ENCODE measurements at places on chromosomes 7 and 10. TPM values are rescaled to one million over a fixed set of nuclear protein-coding genes. Genes with fewer than 3 reads are reported as not detected.

DNA sequence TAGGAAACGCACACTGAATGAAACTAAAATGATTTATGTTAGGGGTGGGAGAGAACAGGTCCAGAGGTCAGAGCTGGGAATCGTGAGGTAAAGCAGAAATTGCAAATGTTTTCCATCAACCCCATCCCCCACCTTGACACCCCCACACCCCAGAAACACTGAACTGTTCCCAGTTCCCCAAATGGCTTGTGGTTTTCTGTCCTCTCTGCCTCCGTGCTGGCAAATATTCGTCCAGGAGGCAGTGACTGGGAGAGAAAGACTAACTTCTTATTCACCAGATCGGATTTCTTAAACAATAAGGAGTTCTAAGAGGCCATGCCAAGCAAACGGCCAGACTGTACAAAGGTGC is 730 bp upstream of the RASSF4 start:
- H3K4me3 ChIP-seq = peak overlapping the region; percentile 62
- H3K36me3 ChIP-seq = no peaks in the 10 kb centered on the region
- no peaks in the 10 kb centered on the region for H3K27me3 ChIP-seq
- peak overlapping the region; percentile 87 for H3K27ac ChIP-seq
- peaks cover under 1% of the 10 kb centered on the region for H3K4me1 ChIP-seq

DNA sequence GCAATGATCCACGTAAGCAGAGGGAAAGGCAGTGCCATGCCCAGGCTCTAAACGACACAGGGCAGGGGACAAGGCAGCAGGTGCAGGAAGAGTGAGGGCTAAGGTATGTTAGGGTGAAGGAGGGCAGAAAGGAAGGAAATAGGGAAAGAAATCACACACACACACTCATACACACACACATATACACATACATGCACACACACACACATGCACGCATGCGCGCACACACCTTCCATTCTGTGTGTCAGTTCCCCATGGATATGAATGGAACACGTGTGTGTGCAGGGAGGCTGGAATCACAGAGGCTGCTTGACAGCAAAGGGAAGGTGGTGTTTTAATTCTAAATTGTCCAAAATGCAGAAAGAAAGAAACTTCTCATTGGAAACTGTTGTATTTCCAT is 6.2 kb upstream of the PHYH start:
- H3K27me3 ChIP-seq = no peaks in the 10 kb centered on the region
- no peaks in the 10 kb centered on the region for H3K36me3 ChIP-seq
- no peak overlapping the region for H3K4me3 ChIP-seq
- H3K27ac ChIP-seq = no peak overlapping the region
- H3K4me1 ChIP-seq = no peaks in the 10 kb centered on the region

- no peak overlapping the region for H3K27ac ChIP-seq
- no peaks in the 10 kb centered on the region for H3K4me1 ChIP-seq
- peaks cover 8% of the 10 kb centered on the region for H3K36me3 ChIP-seq
- no peak for DNase-seq
These were observed 56.2 kb downstream of the XPNPEP1 start for GRCh38 chr10:109866995-109867635.

DNA sequence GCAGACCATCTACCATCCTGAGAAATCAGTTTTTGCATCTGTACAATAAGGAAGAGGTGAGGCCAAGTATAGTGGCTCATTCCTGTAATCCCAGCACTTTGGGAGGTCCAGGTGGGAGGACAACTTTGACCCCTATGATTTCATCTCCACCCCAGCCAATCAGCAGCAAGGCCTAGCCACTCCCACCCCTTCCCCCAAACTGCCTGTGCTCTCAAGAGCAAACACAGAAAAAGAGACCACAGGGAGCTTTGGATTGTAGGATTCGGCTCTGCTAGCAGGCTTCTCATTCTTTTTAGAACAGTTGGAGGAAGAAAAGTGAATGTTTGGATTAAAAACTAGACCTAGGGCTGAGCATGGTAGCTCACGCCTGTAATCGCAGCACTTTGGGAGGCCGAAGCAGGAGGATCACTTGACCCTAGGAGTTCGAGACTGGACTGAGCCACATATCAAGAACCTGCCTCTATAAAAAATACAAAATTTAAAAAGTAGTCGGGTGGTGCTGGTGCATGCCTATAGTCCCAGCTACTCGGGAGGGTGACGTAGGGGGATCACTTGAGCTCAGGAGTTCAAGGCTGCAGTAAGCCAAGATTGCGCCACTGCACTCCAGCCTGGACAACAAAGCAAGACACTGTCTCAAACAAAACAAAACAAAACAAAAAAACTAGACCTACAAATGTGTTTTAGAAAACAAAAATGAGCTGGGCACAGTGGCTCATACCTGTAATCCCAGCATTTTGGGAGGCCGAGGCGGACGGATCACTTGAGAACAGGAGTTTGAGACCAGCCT is 25.1 kb upstream of the PROSER2 start:
- H3K27ac ChIP-seq = no peak overlapping the region
- H3K36me3 ChIP-seq = no peaks in the 10 kb centered on the region
- no peaks in the 10 kb centered on the region for H3K4me1 ChIP-seq
- H3K27me3 ChIP-seq = no peaks in the 10 kb centered on the region
- H3K4me3 ChIP-seq = no peak overlapping the region

GRCh38 chr7:93140582-93141191 is 7.5 kb downstream of the SAMD9L start:
- no peak overlapping the region for H3K4me3 ChIP-seq
- no peak for DNase-seq
- H3K4me1 ChIP-seq = no peaks in the 10 kb centered on the region
- peaks cover 14% of the 10 kb centered on the region for H3K36me3 ChIP-seq
- no peak overlapping the region for H3K27ac ChIP-seq

GRCh38 chr10:15169555-15170401 is 1.3 kb upstream of the NMT2 start:
- no peak for DNase-seq
- no peak overlapping the region for H3K27ac ChIP-seq
- H3K36me3 ChIP-seq = no peaks in the 10 kb centered on the region
- H3K27me3 ChIP-seq = no peaks in the 10 kb centered on the region
- H3K4me1 ChIP-seq = no peaks in the 10 kb centered on the region

DNA sequence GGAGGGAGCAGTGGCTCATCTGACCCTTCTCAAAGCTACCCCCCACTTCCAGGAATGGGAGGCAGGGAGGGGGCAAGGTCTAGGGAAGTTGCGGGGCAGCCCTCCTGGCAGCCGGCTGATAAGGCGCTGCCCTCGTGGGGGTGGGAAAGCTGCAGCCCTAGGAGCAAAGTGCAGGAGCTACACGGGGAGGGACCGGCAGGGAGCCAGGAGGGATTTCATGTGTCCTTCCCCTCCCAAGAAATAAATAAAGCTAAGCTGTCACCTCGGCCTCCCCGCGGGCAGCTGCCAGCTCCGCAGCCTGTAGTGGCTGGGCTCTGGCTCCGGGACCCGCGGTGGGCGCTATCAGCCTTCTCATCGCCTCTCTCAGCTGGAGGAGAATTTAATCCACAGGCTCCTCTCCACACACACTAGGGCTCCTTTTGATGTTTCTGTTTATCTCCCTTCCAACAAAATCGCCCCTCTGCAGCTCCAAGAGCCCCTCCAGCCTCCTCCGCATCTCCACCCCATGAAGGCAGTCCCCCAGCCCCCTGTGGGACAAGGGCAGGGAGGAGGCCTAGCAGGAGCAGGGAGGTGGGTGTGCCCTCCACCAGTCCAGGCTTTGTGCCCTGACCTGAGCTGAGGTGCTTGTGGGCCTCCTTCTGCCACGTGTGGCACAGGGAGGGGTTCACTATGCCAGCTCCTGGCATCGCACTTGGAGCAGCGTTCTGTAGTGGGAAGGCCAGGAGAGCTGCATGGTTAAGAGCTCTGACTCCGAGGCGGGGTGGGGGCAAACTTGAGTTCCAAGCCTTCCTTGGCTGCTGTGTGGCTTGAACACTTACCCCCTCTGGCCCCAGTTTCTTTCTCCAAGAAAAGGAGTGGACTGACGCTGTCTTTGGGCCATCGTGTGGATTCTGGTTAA is 80.5 kb downstream of the C10orf105 start:
- H3K27ac ChIP-seq = no peak overlapping the region
- no peaks in the 10 kb centered on the region for H3K27me3 ChIP-seq
- no peaks in the 10 kb centered on the region for H3K36me3 ChIP-seq
- no peaks in the 10 kb centered on the region for H3K4me1 ChIP-seq

- no peak overlapping the region for H3K27ac ChIP-seq
- no peaks in the 10 kb centered on the region for H3K4me1 ChIP-seq
- H3K36me3 ChIP-seq = no peaks in the 10 kb centered on the region
- H3K4me3 ChIP-seq = no peak overlapping the region
- peak; percentile 47 for DNase-seq
These were observed 141.3 kb downstream of the NRP1 start for GRCh38 chr10:33193057-33193700.

- no peaks in the 10 kb centered on the region for H3K36me3 ChIP-seq
- no peak for DNase-seq
- H3K4me1 ChIP-seq = no peaks in the 10 kb centered on the region
- H3K27ac ChIP-seq = no peak overlapping the region
- no peaks in the 10 kb centered on the region for H3K27me3 ChIP-seq
- no peak overlapping the region for H3K4me3 ChIP-seq
These were observed 625.4 kb upstream of the FOXK1 start for GRCh38 chr7:4056552-4057288.

- H3K27me3 ChIP-seq = no peaks in the 10 kb centered on the region
- no peak overlapping the region for H3K27ac ChIP-seq
- DNase-seq = no peak
- no peak overlapping the region for H3K4me3 ChIP-seq
- H3K36me3 ChIP-seq = no peaks in the 10 kb centered on the region
- H3K4me1 ChIP-seq = peaks cover 4% of the 10 kb centered on the region
These were observed 92.4 kb downstream of the MYL10 start for GRCh38 chr7:101536668-101537067.

- H3K4me3 ChIP-seq = no peak overlapping the region
- H3K27me3 ChIP-seq = no peaks in the 10 kb centered on the region
- no peak for DNase-seq
These were observed 235.4 kb downstream of the RPS24 start for GRCh38 chr10:78269060-78269459.

DNA sequence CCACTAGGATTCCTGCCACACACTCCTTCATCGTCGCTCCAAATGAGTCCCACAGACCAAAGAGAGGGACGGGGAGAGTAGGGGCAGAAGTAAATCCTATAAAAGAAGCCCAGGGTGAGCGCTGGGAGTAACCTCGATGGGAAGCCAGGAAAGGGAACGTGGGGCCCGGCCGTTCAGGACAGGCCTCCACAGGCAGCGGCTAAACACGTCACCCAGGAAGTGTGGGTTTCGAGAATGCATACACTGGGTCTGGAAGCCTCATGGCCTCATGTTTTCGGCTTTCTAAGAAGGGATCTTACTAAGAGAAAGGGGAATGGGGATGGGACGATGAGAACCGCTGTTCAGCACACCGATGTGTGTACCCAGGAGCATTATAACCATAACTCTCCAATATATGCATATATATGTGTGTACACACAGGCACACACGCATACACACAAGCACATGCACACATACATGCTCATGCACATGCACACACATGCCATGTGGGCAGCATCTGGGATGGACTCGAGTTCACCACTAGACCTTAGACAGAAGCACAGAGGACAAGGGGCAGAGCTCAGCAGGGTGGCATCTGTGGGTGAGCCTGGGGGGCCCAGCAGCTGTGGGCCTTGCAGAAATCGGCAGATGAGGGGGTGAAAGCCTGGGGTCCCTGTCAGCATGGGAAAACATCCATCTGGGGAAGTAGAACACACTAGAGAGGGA is 14.8 kb upstream of the CNPY1 start:
- no peaks in the 10 kb centered on the region for H3K36me3 ChIP-seq
- no peaks in the 10 kb centered on the region for H3K27me3 ChIP-seq
- H3K27ac ChIP-seq = no peak overlapping the region
- H3K4me1 ChIP-seq = no peaks in the 10 kb centered on the region

GRCh38 chr10:67036808-67037207 is 111.0 kb downstream of the LRRTM3 start:
- no peaks in the 10 kb centered on the region for H3K27me3 ChIP-seq
- no peaks in the 10 kb centered on the region for H3K36me3 ChIP-seq
- no peak for DNase-seq

DNA sequence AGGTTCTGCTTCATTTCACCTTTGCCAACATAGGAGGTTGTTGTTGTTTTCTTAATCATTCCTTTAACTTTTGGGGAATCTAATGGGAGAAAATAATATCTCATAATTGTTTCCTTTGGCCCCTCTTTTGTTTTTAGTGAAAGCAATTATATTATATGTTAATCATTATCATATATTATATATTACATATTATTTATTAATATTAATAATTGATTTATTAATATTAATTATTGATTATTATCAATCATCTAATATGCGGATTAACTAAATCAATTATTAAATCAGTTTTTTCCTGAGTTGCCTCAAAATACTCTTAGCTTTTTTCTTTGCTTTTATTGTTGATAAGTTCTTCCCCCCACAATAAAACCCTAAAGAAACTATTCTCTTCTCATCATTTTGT is 443.8 kb downstream of the GATA3 start:
- H3K27me3 ChIP-seq = no peaks in the 10 kb centered on the region

GRCh38 chr10:74937266-74937856 is 111.0 kb downstream of the KAT6B start:
- H3K4me1 ChIP-seq = no peaks in the 10 kb centered on the region
- no peak overlapping the region for H3K4me3 ChIP-seq
- no peaks in the 10 kb centered on the region for H3K27me3 ChIP-seq
- no peaks in the 10 kb centered on the region for H3K36me3 ChIP-seq

- no peak for DNase-seq
- no peak overlapping the region for H3K4me3 ChIP-seq
- no peaks in the 10 kb centered on the region for H3K36me3 ChIP-seq
- no peaks in the 10 kb centered on the region for H3K4me1 ChIP-seq
These were observed 152.4 kb downstream of the KIF20B start for GRCh38 chr10:89853781-89854191.

- H3K27ac ChIP-seq = peak overlapping the region; percentile 70
- H3K36me3 ChIP-seq = no peaks in the 10 kb centered on the region
- H3K4me3 ChIP-seq = no peak overlapping the region
- H3K4me1 ChIP-seq = no peaks in the 10 kb centered on the region
These were observed 495.6 kb upstream of the KLF6 start for GRCh38 chr10:4280461-4281189.

DNA sequence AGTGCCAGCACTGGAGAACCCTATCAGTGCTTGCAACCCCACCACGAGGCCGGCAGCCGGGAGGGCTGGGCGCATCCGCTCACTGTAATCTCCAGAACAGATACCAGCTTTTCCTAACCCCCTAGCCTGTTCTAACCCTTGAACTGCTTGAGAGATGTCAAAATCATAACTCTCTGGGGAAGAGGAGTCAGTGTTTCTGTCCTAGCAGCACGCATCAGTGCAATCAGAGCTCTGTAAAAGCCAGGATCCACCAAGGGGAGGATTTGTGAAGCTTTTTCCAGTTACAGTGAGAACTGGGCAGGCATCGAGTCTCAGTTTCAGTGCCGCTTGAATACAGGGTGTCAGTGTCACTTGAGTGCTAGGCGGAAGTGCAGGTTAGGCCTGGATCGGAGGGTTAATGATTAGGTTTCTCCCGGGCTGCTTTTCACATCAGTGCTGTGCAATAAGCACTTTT is 104.5 kb upstream of the INSYN2A start:
- no peaks in the 10 kb centered on the region for H3K4me1 ChIP-seq
- no peaks in the 10 kb centered on the region for H3K27me3 ChIP-seq
- no peak overlapping the region for H3K27ac ChIP-seq
- no peaks in the 10 kb centered on the region for H3K36me3 ChIP-seq
- H3K4me3 ChIP-seq = no peak overlapping the region

RGS10 gene
- 36.4 TPM for total RNA-seq

AQP1 gene
- 132 TPM for total RNA-seq

ANXA8 gene
- 4.9 TPM for total RNA-seq

AMPH gene
- 31.0 TPM for total RNA-seq

MACC1 gene
- 19.3 TPM for total RNA-seq

WNT16 gene
- 0.15 TPM for total RNA-seq

TMEM196 gene
- not detected for total RNA-seq

ADRB1 gene
- 1.3 TPM for total RNA-seq

Data from breast epithelium (tissue), 4 donors.